ENCODE measurements at places on chromosomes 13 and 19. TPM values are rescaled to one million over a fixed set of nuclear protein-coding genes. Genes with fewer than 3 reads are reported as not detected.
A peak's percentile ranks its signal among the peaks of the same experiment; 100 is the strongest.

Gene ENOX1
- polyA plus RNA-seq = 0.05 TPM

Gene ACP7
- 0.03 TPM for polyA plus RNA-seq

Gene KRTDAP
- polyA plus RNA-seq = 1.5 TPM

Gene LACC1
- polyA plus RNA-seq = 1.1 TPM

Gene ZNF540
- 0.21 TPM for polyA plus RNA-seq

- no peaks in the 10 kb centered on the region for H3K4me1 ChIP-seq
- H3K27ac ChIP-seq = no peak overlapping the region
- no peak overlapping the region for H3K4me3 ChIP-seq
- DNase-seq = no peak
- no peaks in the 10 kb centered on the region for H3K27me3 ChIP-seq
Observed at GRCh38 chr13:43295825-43296564, 272.6 kb downstream of the DNAJC15 start.

GRCh38 chr19:32178956-32179355 is 166.5 kb upstream of the ZNF507 start:
- no peaks in the 10 kb centered on the region for H3K4me1 ChIP-seq
- H3K27ac ChIP-seq = no peak overlapping the region
- H3K36me3 ChIP-seq = no peaks in the 10 kb centered on the region
- no peak overlapping the region for H3K4me3 ChIP-seq
- no peak for DNase-seq

DNA sequence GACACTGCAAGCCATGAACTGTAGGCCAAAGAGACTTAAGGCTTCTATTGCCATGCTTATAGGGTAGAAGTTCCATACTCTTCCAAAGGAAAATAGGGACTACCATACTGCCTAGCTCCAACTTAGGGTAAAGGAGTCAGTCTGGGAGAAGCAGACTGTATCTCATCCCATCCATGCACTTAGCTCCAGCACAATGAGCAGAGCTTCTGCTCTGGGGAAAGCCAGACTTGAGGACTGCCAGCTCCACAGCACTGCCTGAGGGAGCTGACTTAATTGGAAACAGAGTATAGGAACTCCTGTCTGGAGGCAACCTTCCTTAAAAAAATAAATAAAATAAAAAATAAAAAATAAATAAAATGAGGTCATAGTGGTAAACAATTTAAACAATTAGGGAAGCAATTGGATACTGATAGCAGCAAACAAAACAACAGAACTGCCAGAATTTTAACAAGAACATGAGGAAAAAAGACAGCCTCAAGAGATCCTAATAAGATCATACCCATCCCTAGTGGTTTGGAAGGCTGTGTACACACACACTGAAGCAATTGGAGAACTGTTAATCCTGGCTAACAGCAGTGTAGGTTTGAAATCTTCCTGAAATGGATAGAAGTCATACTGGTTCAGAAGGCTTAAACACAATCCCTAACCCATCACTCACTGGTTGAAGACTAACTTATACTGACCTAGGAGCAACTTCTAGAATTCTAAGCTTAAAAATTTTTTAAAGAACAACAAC is 550.1 kb downstream of the TBC1D4 start:
- H3K4me3 ChIP-seq = no peak overlapping the region
- no peak for DNase-seq
- no peak overlapping the region for H3K27ac ChIP-seq
- no peaks in the 10 kb centered on the region for H3K4me1 ChIP-seq
- no peaks in the 10 kb centered on the region for H3K27me3 ChIP-seq

- H3K36me3 ChIP-seq = no peaks in the 10 kb centered on the region
- H3K4me1 ChIP-seq = no peaks in the 10 kb centered on the region
- no peak for DNase-seq
- H3K4me3 ChIP-seq = no peak overlapping the region
- H3K27me3 ChIP-seq = peaks cover 10% of the 10 kb centered on the region
Observed at GRCh38 chr19:54252243-54252642, 4.8 kb downstream of the LILRB5 start.

DNA sequence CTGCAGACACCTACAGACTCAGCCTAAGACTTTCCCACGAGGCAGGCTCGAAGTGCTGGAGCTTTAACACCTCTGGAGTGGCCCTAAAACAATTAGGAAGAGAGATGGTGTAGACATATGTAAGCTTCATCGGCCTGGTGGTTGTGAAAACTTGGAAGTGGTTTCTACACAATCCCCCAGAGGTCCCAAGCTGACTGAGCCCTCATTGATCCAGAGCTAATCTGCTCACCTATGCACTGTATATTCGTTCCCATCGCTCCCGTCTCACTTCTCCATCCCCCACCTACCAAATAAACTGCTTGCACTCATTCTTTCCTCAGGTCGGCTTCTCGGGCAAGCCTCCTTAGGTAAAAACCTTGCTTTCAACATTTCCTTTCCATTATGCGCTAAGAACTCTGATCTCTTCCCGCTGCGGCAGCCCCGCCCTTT is 767 bp upstream of the ZNF793 start:
- no peaks in the 10 kb centered on the region for H3K36me3 ChIP-seq
- DNase-seq = no peak
- H3K4me3 ChIP-seq = peak overlapping the region; percentile 29
